Fibroblast of upper back skin (primary cell): ENCODE measurements at places on chromosomes 12 and 14.
A peak's percentile ranks its signal among the peaks of the same experiment; 100 is the strongest.

- peak; percentile 76 for DNase-seq
Observed at GRCh38 chr12:47066278-47067025, 13.0 kb upstream of the PCED1B start.

GRCh38 chr12:16692099-16692498, 86.1 kb upstream of the LMO3 start:
- DNase-seq = no peak

- peak; percentile 33 for DNase-seq
Observed at GRCh38 chr12:93184672-93185368, 192.9 kb upstream of the NUDT4 start.

DNA sequence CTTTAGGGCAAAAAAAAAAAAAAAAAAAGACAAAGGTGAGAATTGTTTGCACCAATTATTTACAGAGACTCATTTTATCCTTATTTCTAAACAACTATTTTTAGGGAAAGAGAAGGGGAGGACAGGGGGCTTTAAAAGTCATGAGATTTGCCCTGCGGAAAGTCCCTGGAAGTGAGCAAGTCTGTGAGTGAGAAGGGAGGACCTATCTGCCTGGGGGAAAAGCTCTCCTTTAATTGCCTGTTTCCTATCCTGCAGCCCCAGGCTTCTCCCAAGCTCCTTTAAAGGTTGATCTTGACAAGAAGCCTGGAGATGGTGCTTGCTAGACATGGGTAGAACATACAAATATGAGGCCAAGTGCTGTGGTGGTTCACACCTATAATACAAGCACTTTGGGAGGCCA, 8.3 kb upstream of the CHST11 start:
- no peak for DNase-seq

GRCh38 chr12:127722611-127723010, 544.4 kb upstream of the TMEM132C start:
- DNase-seq = no peak

- no peak for DNase-seq
Observed at GRCh38 chr12:124445121-124445718, 122.2 kb downstream of the NCOR2 start.

DNA sequence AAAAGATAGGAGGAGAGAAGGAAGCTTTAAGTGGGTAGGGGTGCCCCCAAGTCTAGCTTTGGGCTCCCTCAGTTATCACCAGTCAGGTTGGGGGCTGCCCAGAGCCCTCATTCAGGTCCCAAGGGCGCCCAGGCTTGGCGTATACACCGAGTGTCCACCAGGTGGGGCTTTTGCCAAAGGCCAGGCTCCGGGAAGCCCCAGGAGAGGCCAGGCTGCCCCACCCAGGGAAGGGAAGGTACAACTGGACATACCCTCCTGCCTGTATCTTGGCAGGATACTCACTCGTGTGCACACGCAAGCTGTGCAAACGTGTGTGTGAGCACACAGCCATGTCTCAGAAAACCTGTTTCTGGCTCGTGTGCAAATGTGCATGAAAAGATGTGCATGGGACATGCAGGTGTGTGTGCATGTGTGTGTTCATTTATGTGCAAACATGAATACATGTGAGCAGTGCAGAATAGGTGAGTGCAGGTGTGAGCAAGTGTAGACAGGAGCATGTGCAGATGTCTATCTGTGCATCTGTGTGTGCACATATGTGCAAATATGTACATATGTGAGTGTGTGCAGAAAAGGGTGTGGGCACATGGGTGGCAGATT, 103.9 kb upstream of the MYL2 start:
- DNase-seq = peak; percentile 9

- DNase-seq = peak; percentile 26
Observed at GRCh38 chr12:111444925-111445725, 39.4 kb downstream of the SH2B3 start.

DNA sequence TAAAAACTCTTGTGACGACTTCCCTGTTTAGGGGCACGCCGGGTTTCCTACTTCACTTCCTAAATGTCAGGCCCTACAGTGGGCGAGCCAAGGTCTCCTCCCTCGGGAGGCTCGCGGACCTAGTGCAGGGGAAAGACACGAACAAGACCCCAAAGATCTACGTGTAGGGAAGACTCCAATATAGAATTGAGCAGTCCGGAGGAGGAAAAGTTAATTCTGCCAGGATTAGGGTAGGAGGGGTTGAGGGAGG, 564 bp downstream of the ATXN3 start:
- DNase-seq = no peak

- DNase-seq = no peak
Observed at GRCh38 chr12:70154087-70154638, 89.1 kb upstream of the CNOT2 start.

DNA sequence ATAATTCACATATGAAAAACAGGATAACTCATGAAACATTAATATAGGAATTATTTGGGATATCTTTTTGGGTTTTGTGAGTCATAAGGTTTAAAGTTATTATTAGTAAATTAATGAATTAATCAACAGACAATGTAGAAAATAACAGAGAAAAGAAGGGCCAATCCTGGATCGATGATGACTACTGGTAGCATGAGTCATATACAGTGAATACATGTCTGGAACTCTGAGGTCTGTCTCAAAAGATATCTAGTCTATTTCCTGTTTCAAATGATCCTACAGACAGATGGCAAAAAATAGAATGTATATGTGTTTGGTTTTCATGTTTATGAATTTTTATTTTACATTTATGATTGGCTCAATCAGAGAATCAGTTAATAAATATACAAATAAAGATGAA, 86.4 kb upstream of the RTL1 start:
- DNase-seq = peak; percentile 62

DNA sequence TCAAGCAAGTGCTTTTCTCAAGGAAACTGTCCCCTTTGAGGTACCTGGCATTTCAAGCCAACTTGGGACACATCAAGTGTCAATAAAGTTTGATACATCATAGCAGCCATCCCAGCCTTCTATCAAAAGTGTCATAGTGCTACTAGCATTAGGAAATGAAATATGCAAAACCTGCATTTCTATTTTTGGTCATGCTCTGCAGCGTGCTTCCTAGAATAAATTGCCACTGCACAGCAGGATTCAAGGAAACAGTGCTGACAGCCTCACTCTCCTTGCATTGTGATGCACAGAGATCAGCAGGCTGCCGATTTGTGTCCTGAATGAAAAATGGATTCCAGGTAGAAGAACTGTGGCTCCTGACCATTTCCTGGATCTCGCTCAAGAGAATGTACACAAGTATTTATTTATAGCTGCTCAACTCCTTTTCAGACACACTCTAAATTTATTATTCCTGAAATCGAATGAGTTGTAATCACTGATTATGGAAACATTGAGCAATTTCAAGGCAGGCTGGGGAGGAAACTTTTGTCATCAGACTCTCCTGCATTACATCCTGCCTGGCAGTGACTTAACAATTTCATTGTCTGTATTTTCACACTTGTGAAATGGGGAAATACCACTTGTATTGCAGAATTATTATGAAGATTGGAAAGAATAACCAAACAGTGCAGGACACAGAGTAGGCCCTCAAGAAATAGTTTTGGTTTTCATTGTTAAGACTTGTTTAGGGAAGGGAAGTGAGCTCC, 120.9 kb downstream of the SLC38A6 start:
- DNase-seq = peak; percentile 91

- no peak for DNase-seq
Observed at GRCh38 chr14:68652433-68652690, 140.5 kb downstream of the ZFP36L1 start.

GRCh38 chr12:20631711-20632110, 63.4 kb upstream of the SLCO1C1 start:
- DNase-seq = peak; percentile 77

GRCh38 chr12:101297661-101298060, 17.8 kb downstream of the UTP20 start:
- no peak for DNase-seq

DNA sequence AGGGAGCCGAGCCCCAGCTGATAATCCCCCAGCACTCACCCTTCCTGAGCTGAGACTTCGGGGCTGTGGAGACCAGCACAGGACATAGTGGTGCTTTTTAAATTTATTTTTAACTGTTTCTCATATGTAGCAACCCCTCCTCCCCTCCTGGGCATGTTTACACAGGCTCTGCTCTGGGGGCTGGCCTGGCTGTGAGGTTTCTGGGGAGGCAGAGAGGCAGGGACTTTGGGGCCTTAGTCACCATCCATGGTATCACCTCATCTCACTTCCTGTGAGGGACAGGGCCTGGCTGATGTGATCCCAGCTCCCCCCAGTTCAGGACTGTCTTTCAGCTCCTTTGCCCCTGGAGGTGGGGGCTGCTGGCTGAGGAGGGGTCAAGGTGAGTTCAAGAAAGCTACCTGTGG, 20.4 kb downstream of the VASH1 start:
- no peak for DNase-seq

DNA sequence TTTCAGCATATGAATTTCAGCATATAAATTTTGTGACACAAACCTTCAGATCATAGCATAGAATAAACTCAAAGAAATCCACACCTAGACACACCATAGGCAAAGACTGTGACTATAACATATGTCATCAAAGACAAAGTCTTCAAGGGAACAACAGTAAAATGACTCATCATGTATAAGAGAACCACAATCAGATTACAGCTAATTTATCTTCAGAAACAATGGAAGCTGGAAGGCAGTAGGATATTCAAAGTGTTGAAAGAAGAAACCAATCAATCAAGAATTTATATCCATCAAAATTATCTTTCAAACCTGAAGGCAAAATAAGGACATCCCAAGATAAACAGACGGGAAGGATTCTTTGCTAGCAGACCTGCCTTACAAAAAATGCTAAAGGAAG, 29.0 kb downstream of the DLK1 start:
- DNase-seq = peak; percentile 25

GRCh38 chr12:119679490-119679889, 11.6 kb downstream of the PRKAB1 start:
- no peak for DNase-seq

GRCh38 chr14:79791055-79791732, 420.1 kb downstream of the DIO2 start:
- DNase-seq = no peak

- no peak for DNase-seq
Observed at GRCh38 chr14:54699735-54700134, 132.8 kb downstream of the SAMD4A start.

DNA sequence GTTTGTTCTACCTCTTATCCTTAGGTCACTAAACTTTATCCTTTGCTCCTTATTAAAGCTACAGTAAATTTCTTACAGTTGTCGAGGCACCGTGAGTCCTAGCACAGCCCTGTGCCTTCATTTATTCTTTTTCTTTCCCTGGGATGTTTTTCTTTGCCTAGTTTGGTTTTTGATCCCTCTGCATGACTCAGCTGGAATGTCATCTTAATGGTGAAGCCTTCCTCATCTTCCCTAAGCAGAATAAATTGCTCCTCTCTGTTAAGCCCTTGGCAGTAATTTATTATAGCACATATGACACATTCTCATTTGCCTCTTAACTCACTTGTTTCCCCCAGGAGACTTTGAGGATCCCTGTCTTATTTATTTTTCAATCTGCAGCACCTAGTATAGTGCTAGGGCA, 16.6 kb downstream of the ACTR10 start:
- DNase-seq = peak; percentile 41

DNA sequence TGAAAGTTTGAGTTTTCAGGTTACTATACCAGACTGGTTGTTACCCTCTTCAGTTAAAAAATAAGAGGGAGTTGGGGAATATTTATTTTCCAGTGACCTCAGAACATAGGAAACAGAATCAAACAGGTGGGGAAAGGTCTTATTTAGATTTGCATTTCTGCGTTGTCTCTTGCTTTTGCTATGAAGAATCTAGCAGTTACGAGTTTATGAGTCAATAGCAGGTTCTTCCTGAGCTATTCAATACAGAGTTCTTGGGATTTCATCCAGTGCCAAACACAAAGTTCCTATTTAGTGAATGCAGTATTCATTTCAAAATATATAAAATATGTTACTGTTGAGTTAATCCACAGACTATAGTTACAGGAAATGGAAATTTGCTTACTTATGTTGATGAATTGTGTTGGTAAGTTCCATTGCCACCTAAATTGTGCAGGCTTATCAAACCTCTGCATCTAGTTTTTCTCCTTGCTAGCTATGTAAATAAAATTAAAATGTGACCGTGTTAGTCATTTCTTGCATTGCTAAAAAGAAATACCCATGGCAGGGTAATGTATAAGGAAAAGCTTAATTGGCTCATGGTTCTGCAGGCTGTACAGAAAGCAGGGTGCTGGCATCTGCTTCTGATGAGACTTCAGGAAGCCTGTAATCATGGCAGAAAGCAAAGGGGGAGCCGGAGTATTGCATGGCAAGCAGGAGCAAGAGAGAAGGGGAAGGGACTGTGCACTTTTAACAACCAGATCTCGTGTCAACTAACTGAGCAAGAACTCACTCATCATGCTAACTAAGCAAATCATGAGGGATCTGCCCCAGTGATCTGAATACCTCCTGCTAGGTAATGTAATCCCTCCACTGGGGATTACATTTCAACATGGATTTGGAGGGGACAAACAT, 110.2 kb downstream of the KTN1 start:
- no peak for DNase-seq

GRCh38 chr14:61478971-61479473, 157.6 kb downstream of the PRKCH start:
- no peak for DNase-seq

DNA sequence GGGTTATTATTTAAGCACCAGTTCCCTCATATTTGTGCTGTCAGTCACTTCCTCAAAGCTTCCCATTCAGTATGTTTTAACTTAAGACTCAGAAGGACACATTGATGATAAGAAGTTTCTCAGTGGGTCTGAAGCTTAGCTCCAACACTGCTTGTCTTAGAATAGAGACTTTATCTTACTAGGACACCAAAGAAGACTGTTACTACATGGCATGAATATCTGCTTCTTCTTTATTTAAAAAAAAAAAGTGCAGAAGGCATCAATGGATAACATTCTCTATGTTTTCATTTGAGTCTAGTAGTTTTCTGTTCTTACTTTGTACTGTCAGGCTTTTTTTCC, 404.2 kb downstream of the DAD1 start:
- no peak for DNase-seq

GRCh38 chr14:68466491-68466977, 326.3 kb downstream of the ZFP36L1 start:
- peak; percentile 96 for DNase-seq
